AG08395 (cell line): ENCODE measurements at places on chromosomes 3 and 15.

DNA sequence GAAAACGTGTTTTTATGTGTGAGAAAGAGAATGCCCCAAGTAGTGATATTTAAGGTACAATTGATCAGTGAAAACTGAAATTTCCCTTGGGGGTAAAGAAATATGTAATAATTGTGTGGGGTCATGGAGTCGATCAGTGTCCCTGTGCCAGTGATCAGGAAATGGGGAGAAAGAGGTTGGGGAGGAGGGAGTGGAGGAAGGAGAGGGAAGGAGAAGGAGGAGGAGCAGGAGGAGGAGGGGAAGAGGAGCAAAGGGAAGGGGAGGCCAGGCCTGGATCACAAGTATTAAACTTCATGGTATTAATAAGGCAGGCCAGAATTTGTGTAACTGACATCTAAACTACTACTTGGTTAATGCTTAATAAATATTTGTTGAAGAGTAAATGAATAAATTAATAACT lies 30.4 kb downstream of the THSD4 start:
- DNase-seq = no peak

DNA sequence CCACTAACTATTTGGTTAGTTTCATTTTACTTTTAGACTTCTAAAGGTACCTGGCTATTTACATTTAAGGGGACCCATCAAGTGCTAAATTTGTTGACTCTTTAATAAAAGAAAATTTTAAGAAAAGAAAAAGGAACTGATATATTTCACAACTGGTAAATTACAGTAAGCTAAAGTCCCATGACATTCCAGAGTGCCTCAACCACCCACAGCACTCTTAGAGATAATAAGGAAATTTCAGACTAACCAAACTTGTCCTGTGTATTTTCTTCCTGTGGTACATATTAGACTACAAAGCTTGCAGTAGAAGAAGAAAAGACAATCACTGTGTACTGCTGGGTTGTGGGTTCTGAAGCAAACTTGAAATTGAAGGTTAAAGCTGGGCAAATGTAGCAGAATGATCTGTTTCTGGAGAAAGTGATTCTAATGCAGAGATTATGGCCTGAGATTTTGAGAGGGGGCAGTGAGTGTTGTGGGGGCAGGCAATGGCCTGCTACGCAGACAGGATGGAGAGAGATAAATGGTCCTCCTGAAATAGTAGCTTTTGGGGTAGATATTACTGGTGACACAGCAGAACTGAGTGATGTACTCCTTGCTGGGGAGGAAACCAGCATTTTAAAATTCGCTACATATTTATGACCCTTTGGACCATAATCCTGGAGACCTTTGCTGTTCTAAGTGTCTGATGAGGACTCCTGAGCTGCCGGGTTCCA lies 24.5 kb upstream of the MFSD1 start:
- DNase-seq = no peak

DNA sequence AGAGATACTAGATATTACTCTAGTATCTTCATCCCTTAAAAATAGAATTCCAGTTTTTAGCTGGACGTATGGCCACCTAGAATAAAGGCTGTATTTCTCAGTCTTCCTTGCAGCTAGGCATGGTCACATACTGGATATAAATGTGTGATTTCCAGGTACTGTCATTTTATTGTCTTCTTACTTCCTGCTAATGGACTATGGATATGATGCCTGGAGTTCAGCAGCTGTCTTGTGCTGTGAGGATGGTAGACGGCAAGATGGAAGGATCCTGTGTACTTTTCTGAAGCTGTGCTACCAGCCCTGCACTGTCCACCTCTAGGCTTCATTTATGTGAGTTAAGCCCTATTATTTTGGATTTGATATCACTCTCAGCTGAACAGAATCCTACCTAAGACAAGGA lies 83.4 kb downstream of the EBLN2 start:
- no peak for DNase-seq

GRCh38 chr3:182487611-182488010 lies 305.7 kb upstream of the ATP11B start:
- DNase-seq = no peak

DNA sequence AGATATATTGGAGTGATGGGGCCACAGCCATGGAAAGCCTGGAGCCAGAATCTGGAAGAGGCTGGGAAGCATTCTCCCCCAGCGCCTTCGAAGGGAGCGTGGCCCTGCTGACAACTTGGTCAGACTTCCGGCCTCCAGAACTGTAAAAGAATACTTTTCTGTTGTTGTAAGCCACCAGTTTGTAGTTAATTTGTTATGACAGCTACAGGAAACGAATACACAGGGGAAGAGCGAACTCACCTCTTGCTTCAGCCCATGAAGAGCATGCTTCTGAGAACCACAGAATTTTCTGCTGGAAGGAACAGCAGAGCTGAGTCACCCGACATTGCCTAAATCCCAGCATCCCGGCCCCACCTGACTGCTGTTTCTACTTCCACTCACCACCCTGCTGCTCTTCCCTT lies 501.7 kb downstream of the SHQ1 start:
- peak; percentile 95 for DNase-seq

GRCh38 chr3:74304424-74304823 lies 310.0 kb downstream of the CNTN3 start:
- no peak for DNase-seq

DNA sequence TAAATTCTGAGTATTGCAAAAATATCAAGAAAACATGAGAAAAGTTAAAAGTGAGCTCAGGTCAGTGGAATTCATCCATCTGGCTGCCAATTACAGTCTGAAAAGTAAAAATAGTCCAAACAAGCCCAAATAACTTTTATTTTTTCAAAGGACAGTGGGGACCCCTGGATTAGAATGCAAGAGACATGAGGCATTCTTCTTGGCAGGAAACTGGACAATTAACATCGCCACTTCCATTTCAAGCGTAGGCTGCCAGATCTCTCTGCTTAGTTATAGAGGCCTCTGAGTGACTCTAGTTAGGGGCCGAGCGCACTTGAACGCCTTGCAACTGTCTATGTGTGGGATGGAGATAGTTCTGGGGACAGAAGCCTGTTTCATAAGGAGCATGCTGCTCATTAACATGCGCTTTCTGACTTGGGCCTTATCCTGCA lies 189.1 kb downstream of the GHSR start:
- peak; percentile 19 for DNase-seq

- no peak for DNase-seq
These were observed 17.2 kb upstream of the SPG21 start for GRCh38 chr15:65006876-65007275.

GRCh38 chr3:112874725-112875124 lies 28.1 kb upstream of the CD200R1L start:
- DNase-seq = no peak

- DNase-seq = no peak
These were observed 62.1 kb downstream of the CORO2B start for GRCh38 chr15:68640791-68641331.

DNA sequence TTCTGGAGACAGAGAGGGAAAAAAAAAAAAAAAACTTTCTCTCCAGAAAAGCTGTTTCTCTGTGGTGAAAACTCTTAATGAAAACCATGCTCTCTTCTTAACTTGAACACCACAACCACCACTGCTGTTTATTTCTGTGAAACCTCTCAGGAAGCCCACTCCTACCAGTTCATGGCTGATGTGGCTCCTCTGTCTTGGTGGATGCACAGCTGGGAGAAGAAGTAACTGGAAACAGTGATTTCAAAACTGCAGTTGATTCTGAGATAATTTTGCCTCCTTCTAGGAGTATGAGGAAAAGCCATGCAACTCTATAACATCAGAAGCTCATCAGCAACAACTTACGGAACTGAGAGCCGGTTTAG lies 40.2 kb upstream of the PYGO1 start:
- DNase-seq = no peak

DNA sequence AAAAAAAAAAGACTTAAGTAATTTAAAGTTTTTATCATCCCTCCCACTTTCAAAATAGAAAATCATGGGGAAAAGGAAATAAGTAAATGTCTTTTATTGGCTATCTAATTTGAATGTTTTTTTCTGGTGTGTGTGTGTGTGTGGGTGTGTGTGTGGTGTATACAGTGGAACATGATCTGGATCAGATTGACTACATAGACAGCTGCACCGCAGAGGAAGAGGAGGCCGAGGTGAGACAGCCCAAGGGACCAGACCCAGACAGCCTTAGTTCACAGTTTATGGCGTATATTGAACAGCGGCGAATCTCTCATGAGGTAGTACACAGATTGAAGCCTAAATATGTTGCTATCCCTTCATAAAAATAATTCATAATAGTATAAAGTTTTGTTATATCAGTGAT lies 44.5 kb downstream of the LRCH3 start:
- DNase-seq = no peak
